ENCODE measurements at places on chromosomes 4 and X.
A peak's percentile ranks its signal among the peaks of the same experiment; 100 is the strongest.

DNA sequence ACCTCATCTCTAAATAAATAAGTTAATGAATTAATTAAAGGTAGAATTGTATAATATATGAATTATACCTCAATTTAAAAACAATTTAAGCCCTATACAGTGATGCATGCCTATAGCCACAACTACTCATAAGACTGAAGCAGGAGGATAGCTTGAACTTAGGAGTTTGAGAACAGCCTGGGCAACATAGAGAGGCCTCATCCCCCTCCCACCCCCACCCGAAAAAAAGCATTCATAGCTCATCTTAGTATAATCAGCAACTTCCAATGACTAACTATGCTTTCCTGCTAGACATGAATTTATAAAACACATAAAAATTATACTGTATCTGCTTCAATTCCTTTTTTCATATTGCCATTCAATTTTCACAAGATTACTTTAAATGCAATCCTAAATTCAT lies 1.6 kb downstream of the LRBA start:
- no peak for DNase-seq

DNA sequence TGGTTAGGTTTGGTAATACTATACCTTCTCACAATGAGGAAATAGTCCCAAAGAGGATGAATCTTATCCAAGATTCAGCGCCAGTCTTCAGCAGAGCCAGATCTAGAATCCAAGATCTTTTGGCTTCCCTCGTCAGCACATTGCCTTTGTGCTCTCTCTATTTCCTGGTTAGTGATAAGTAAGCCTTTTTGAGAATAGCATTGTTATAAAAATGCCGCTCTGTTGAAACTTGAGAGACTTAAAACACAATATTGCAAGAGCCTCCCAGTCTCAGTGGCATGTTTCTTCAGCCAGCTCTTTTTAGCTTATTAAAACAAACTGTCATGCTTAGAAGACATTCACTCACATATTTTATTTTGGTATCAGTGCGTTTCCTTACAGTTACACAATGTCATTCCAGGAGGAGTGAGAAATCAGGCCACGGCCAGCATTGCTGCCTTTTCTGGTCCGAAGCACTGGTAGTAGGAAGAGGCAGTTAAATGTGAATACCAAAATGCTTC lies 141.4 kb downstream of the KLHL8 start:
- DNase-seq, result no peak

- DNase-seq, result no peak
Observed at GRCh38 chr4:113450295-113451080, 311.1 kb downstream of the CAMK2D start.

DNA sequence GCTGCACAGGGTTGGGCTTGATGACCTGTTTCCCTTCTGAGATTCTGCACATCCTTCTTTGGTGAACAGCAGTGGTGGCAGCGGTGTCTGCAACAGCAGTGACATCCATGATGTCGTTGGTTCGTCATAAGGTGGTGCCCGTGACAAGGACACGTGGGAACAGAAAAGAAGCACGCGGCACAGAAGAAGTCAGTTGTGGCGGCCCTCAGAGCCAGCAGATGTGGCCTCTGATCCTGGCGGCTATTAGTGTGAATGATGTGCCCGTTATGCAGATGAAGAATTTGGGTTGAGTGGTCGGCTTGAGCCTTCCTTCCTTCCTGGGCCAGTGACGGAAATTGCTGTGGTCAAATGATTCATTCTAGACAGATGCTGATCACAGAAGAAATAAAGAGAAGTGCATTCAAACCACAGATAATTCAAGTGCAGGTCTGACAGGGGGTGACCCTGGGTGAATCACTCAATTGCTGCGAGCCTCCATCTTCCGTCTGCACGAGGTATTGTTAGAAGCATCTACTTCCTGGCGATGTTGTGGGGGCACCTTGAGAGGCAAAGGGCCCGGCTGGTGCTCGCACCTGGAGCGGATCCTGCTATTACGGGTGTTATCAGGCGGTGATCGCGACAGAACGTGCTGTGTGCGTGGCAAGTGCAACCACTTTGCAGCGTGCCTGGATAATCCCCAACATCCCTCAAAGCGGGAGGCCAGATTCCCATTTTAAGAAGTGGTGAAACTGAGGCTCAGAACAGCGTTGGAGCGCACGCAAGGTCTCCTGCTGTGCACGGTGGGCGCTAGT lies 215.2 kb upstream of the PSAPL1 start:
- DNase-seq, result peak; percentile 59

DNA sequence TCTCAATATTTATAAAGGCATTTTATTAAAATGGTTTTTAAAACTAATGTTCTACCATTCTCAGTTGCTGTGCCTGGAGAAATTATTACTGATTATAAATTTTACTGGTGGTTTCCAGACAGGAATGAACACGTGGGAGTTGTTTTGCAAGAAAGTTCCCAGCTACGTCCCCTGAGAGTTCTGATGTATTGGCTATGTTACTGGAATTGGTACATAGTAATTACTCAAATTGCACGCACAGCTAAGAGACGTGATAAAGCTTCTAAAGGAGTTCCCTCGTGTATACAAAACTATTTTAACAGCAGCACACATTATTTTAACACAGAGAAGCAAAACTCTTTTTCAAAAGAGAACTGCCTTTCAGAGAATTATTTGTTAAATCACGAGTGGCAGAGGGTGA lies 292.2 kb downstream of the NLGN4X start:
- no peak for DNase-seq

DNA sequence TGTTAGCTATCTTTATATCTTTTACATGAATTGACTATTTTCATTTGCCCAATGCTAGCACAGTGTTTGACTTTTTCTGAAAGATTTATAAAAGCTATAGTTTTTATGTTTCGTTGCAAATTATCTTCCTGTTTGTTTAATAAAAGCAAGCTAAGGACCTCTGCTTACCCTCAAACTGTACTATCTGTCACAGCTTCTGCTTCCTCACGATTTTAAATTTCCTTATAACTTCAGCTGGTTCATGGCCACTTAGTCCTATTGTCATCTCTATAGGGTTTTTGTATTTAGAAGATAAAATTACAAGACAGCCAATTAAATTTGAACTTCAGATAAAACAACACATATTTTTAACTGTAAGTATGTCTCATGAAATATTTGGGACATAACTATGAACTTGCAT lies 494.0 kb downstream of the PDGFC start:
- DNase-seq, result no peak

- no peak for DNase-seq
Observed at GRCh38 chr4:48340276-48340964, 909 bp upstream of the SLAIN2 start.

DNA sequence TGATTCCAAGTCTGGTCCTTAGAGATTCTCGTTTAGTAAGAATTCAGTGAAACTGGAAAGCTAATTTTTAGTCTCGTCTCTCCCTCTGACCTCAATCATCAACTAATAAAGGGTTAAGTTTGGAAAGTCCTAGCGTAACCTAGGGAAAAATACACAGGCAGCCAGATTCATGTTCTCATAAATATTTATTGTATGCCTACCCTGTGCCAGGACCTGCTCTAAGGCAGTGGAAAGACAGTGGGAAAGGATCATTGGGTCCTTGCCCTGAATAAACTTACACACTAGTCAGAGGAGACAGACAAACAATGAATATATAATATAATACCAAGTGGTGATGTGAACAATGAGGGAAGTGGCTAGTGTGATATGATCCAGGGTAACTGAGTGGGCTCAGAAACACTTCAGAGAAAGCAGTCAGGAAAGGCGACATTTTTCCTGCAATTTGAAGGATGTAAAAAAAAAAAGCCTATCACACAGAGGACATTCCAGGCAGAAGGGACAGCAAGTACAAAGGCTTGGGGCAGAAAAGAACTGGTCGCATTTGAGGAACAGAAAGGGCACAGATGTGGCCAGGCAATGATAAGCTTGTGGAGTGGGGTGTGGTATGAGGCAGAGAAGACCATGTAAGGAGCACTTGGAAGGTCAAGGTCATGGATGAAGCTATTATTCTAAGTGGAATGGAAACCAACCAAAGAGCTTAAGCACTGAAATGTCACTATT lies 128.8 kb downstream of the AMELX start:
- DNase-seq, result no peak

- DNase-seq, result no peak
Observed at GRCh38 chrX:110192516-110192915, 125.4 kb downstream of the AMMECR1 start.
